SJSA1 (cell line): ENCODE measurements at places on chromosomes 6 and 20. TPM values are rescaled to one million over a fixed set of nuclear protein-coding genes. Genes with fewer than 3 reads are reported as not detected.

- no peak overlapping the region for H3K27ac ChIP-seq
- H3K36me3 ChIP-seq = peaks cover 38% of the 10 kb centered on the region
- H3K4me1 ChIP-seq = peaks cover 27% of the 10 kb centered on the region
- no peak for DNase-seq
These were observed 971 bp downstream of the NFKBIE start for GRCh38 chr6:44264154-44265006.

- peak; percentile 30 for DNase-seq
- H3K4me3 ChIP-seq = no peak overlapping the region
- H3K36me3 ChIP-seq = no peaks in the 10 kb centered on the region
- peaks cover 7% of the 10 kb centered on the region for H3K4me1 ChIP-seq
These were observed 15.3 kb upstream of the CCN2 start for GRCh38 chr6:131966443-131966842.

DNA sequence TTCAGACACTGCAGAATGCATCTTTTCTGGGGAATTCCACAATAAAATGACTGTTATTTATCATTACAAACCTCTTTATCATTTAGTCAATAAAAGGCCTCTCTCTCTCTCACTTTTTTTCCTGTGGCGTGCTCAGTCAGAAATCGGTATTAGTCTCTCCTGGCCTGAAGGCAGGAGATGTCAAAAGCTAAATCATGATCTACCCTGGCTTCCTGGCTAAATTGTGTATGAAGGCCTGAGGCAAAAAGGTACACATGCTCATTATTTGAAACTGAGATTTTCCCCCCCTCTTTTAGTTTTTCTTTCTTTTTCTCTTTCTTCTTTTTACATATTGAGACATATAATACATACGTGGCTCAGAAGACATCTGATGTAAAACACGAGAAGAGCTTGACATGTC lies 375.0 kb upstream of the SLC35B3 start:
- no peaks in the 10 kb centered on the region for H3K36me3 ChIP-seq
- H3K4me3 ChIP-seq = no peak overlapping the region
- no peak for DNase-seq
- no peaks in the 10 kb centered on the region for H3K4me1 ChIP-seq
- no peak overlapping the region for H3K27ac ChIP-seq
- H3K27me3 ChIP-seq = no peaks in the 10 kb centered on the region

DNA sequence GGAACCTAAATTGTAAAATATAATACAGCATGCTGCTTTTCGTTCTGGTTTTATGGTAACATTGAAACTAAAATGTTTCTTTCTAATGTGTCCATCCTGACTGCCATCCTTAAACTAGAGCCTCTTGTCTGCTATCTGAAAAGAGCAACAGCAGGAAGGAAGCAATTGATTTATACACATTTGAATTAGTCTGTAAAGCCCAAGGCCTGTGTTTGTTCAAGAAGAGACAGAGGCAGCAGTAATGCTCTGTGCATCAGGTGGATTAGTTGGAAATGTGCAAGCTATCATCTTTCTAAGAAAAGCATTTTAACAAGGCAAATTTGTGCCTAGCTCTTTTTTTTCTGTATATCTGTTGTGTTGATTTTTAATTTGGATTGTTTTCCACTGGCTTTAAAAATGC lies 128.6 kb downstream of the SCAF8 start:
- no peak for DNase-seq
- H3K27me3 ChIP-seq = no peaks in the 10 kb centered on the region
- no peaks in the 10 kb centered on the region for H3K36me3 ChIP-seq
- no peak overlapping the region for H3K27ac ChIP-seq

DNA sequence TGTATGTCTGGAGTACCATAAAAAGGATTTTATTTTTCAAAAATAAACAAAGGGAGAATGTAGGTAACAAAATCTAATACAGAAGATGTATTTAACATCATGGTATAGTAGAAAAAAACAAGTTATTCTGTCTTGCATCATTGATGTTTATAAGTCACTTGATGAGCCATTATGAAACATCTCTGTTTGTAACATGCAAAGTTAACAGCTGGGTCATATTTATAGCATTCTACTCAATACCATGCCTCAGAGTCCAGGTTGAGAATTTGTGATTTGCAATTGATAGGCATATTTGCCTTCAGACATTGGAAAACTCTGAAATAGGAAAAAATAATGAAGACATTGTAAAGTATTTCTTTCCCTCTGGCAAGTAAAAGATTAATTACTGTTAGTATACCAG lies 52.3 kb upstream of the IL20RA start:
- no peaks in the 10 kb centered on the region for H3K4me1 ChIP-seq
- no peak overlapping the region for H3K27ac ChIP-seq
- H3K27me3 ChIP-seq = no peaks in the 10 kb centered on the region
- H3K4me3 ChIP-seq = no peak overlapping the region

DNA sequence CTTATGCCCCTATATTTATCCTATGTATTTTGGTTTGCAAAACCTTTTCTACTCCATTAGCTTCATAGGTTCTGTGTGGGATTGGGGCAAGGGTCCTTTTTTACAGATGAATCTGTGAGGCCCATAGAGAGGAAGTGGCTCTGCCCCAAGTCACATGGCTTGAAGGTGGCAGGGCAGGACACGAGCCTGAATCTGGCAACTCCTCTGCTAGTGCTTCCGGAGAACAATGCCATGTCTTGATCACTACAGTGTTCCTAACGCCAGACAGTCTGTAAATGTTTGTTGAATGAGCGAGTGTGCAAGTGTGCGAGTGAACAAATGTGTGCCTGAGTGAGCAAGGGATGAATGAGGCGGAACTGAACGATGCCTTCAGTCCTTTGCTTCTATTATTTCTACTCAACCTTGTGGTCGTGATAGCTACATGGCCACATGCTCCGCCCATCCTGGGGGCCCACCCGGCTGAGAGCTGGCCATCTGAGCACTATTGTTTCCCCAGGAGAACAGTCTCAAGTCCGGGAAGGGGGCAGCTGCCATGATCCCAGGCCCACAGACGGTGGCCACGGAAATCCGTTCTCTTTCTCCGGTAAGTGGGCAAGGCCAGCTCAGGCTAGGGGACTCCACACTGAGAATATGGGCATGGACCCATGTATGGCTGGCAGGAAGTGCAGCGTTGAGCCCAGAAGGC lies 17.8 kb upstream of the AAR2 start:
- H3K27ac ChIP-seq = no peak overlapping the region
- H3K36me3 ChIP-seq = no peaks in the 10 kb centered on the region
- no peak for DNase-seq
- H3K27me3 ChIP-seq = no peaks in the 10 kb centered on the region
- H3K4me3 ChIP-seq = no peak overlapping the region
- no peaks in the 10 kb centered on the region for H3K4me1 ChIP-seq

- no peaks in the 10 kb centered on the region for H3K4me1 ChIP-seq
- no peaks in the 10 kb centered on the region; the same call in 1 of the 2 replicates for H3K36me3 ChIP-seq
- DNase-seq = no peak
- no peaks in the 10 kb centered on the region for H3K27me3 ChIP-seq
These were observed 54.0 kb downstream of the GMPR start for GRCh38 chr6:16292432-16292831.

DNA sequence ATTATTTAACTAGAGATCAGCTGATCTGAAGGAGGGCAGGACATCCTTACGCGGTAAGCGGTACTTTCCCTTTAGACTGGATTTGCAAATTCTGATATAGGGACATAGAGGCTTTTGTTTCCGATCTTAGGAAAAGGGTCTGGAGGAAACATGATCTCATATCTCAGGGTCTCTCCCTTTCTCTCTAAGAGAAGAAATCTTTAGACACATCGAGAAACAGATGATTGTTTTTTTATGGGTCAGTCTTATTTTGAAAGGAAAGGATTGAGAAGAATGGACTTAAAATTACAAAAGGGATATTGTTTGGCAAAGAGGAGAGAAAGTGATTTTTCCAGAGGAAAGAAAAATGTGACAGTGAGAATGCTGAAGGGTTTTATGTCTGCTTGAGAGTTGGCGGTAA lies 83.9 kb upstream of the OGFRL1 start:
- H3K27ac ChIP-seq = peak overlapping the region; percentile 60
- no peaks in the 10 kb centered on the region for H3K27me3 ChIP-seq
- no peaks in the 10 kb centered on the region for H3K36me3 ChIP-seq
- H3K4me3 ChIP-seq = no peak overlapping the region
- peaks cover 24% of the 10 kb centered on the region for H3K4me1 ChIP-seq

DNA sequence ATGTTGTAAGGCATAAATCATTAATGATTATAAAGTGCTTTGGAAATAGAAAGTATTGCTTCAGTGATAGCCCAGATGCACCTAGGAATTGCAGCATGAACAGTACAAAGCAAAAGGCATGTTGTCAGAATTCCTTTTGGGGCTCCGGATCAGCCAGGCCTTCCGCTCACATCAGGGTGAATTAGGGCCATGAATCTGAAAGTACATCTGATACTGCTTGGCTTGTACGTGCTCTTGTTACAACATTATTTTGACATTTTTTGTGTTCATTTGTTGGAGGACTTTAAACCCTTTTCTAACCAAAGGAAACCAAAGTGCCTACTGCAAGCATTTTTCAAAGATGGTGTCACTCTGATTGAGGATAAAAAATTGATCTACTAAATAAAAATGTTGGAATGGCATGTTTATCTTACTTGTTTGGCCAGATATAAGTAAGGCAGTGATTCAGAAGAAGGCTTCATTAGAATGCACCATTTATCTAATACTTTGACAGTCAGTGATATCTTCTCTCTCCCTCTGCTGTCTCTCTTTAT lies 1005.6 kb upstream of the FLRT3 start:
- H3K27ac ChIP-seq = no peak overlapping the region
- no peak overlapping the region for H3K4me3 ChIP-seq
- H3K27me3 ChIP-seq = no peaks in the 10 kb centered on the region
- H3K36me3 ChIP-seq = no peaks in the 10 kb centered on the region
- no peaks in the 10 kb centered on the region for H3K4me1 ChIP-seq

GRCh38 chr6:90053614-90054013 lies 159.3 kb downstream of the GJA10 start:
- H3K4me1 ChIP-seq = no peaks in the 10 kb centered on the region
- no peaks in the 10 kb centered on the region for H3K36me3 ChIP-seq
- H3K27me3 ChIP-seq = no peaks in the 10 kb centered on the region
- H3K27ac ChIP-seq = no peak overlapping the region
- DNase-seq = no peak

DNA sequence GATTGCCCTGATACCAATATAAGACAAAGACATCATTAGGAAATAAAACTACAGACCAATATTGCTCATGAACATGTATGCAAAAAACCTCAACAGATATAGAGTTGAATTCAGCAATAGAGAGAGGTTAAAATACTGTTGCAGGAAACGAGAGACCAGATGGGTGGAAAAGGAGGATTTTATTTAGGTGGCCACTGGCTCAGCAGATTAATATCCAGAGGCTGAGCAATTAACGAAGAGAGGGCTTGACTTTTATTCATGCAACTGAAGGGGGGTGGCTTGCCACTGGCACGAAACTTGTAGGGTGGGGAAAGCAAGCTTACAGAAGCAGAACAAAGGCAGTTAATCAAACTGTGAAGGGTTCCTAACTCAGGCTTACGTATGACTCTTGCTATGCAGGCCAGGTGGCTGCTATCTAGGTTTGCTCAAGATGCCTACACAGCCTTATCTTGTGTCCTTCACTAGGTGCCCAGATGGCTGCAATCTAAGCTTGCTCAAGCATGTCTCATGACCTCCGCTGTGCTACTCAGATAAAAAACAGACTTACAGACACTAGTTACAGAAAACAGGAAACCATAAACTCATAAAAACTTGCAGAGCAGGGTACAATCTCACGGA lies 126.4 kb downstream of the MMUT start:
- H3K36me3 ChIP-seq = no peaks in the 10 kb centered on the region
- H3K27ac ChIP-seq = no peak overlapping the region
- H3K27me3 ChIP-seq = no peaks in the 10 kb centered on the region
- H3K4me1 ChIP-seq = no peaks in the 10 kb centered on the region
- no peak for DNase-seq

GRCh38 chr20:20412750-20413149 lies 44.8 kb downstream of the INSM1 start:
- H3K4me1 ChIP-seq = no peaks in the 10 kb centered on the region
- no peak overlapping the region for H3K4me3 ChIP-seq
- H3K36me3 ChIP-seq = no peaks in the 10 kb centered on the region
- no peak overlapping the region for H3K27ac ChIP-seq
- no peaks in the 10 kb centered on the region for H3K27me3 ChIP-seq
- no peak for DNase-seq

DNA sequence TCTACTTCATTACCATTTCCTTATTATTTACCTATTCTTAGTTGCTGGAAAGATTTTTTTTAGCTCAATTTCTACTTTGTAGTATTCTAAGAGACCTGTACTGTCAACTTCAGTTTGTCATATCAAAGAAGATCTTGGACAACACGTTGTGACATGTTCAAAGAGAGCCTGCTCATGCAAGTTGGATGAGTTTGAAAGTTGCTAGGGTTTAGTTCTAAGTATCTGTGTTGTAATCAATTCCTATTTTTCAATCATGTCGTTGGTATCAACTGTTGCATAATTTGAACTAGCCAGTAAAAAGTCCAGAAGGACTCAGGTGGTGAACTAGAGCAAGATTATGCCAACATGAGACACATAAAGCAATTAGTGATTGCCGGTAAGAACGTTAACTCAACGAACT lies 30.2 kb downstream of the PKIB start:
- no peak overlapping the region for H3K4me3 ChIP-seq
- DNase-seq = no peak
- H3K4me1 ChIP-seq = no peaks in the 10 kb centered on the region
- H3K36me3 ChIP-seq = no peaks in the 10 kb centered on the region
- 0 out of 2 replicates have a peak, but pooled peaks cover 4% of the 10 kb centered on the region for H3K27me3 ChIP-seq
- H3K27ac ChIP-seq = no peak overlapping the region

GRCh38 chr20:50312682-50313521 lies 122.3 kb downstream of the CEBPB start:
- peaks cover 41% of the 10 kb centered on the region for H3K4me1 ChIP-seq
- H3K27me3 ChIP-seq = no peaks in the 10 kb centered on the region
- no peak overlapping the region for H3K4me3 ChIP-seq
- H3K27ac ChIP-seq = peak overlapping the region; percentile 6
- DNase-seq = peak; percentile 72
- no peaks in the 10 kb centered on the region for H3K36me3 ChIP-seq

- no peak overlapping the region for H3K27ac ChIP-seq
- H3K27me3 ChIP-seq = no peaks in the 10 kb centered on the region
- H3K4me3 ChIP-seq = no peak overlapping the region
- H3K4me1 ChIP-seq = 0 out of 2 replicates have a peak, but pooled peaks cover 5% of the 10 kb centered on the region
- DNase-seq = no peak
These were observed 115.5 kb downstream of the NFATC2 start for GRCh38 chr20:51426718-51427650.

DNA sequence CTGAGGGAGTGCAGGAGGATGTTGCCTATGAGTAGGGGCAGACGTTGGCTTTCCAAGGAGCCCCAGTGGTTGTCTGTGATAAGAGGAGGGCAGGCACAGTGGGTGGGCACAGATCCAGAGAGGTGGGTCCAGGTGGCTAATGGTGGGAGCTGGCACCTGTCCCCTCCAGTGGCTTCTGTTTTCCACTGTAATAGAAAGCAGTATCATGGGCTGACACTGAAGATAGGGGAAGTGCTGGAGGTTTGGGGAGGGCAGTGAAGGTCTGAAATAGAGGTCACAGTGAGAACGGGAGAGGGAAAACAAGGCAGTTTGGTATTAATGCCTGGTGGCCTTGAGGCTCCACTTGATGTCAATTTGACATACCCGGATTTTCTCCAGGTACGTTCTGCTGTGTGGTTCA lies 10.5 kb upstream of the TXNDC5 start:
- no peaks in the 10 kb centered on the region for H3K4me1 ChIP-seq
- no peak overlapping the region for H3K27ac ChIP-seq
- no peak for DNase-seq
- H3K4me3 ChIP-seq = no peak overlapping the region
- H3K27me3 ChIP-seq = no peaks in the 10 kb centered on the region

- DNase-seq = no peak
- H3K4me1 ChIP-seq = peaks cover 11% of the 10 kb centered on the region
- no peak overlapping the region for H3K4me3 ChIP-seq
- peaks cover 11% of the 10 kb centered on the region for H3K36me3 ChIP-seq
These were observed 13.0 kb downstream of the GFOD1 start for GRCh38 chr6:13474360-13474759.

The GABRR1 gene
- not detected in 2 replicates for total RNA-seq

The FOXC1 gene
- total RNA-seq = 16.0 and 21.0 TPM in 2 replicates

The METTL24 gene
- total RNA-seq = 0.58 TPM in 1 of 2 replicates, not detected in the other

The RIPOR2 gene
- 4.5 and 6.2 TPM in 2 replicates for total RNA-seq

The ZNF322 gene
- total RNA-seq = 18.9 and 23.2 TPM in 2 replicates

The VGLL2 gene
- 0.05 TPM in 1 of 2 replicates, not detected in the other for total RNA-seq

The GNL1 gene
- 20.9 and 49.5 TPM in 2 replicates for total RNA-seq
